ENCODE measurements at places on chromosomes 5 and 9.
A peak's percentile ranks its signal among the peaks of the same experiment; 100 is the strongest.

DNA sequence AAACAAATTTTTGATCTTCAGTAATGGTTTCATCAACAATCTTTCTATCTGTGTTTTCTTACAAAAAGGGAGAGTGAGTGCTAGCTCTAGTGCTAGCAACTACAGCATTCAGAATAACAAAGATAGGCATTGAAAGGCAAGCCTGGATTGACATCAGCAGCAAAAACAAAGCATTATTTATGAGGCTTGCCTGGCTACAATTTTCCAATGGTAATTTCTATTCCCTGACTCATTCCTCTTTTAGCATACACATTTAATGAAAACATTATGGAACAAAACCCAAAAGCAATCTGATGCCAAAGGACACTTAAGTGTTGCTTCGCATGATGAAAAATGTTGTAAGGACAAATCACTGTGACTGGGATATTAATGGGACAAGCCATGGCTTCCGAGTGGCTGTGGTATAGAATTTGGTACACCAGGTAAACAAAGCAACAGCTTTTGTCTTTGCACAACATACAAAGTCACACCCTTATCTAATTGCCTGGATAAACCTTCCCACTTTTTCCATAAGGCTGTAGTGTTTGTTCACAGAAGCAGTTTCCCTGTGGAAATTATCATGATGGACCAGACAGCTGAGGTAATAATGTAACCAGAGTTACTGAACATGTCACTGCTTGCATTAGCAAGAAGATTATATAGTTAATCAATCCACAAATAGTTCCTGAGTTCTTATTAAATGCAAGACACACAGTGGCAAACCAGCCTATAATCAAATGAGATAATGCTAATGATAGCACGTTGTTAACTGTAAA, 179.8 kb upstream of the EDIL3 start:
- DNase-seq: no peak

DNA sequence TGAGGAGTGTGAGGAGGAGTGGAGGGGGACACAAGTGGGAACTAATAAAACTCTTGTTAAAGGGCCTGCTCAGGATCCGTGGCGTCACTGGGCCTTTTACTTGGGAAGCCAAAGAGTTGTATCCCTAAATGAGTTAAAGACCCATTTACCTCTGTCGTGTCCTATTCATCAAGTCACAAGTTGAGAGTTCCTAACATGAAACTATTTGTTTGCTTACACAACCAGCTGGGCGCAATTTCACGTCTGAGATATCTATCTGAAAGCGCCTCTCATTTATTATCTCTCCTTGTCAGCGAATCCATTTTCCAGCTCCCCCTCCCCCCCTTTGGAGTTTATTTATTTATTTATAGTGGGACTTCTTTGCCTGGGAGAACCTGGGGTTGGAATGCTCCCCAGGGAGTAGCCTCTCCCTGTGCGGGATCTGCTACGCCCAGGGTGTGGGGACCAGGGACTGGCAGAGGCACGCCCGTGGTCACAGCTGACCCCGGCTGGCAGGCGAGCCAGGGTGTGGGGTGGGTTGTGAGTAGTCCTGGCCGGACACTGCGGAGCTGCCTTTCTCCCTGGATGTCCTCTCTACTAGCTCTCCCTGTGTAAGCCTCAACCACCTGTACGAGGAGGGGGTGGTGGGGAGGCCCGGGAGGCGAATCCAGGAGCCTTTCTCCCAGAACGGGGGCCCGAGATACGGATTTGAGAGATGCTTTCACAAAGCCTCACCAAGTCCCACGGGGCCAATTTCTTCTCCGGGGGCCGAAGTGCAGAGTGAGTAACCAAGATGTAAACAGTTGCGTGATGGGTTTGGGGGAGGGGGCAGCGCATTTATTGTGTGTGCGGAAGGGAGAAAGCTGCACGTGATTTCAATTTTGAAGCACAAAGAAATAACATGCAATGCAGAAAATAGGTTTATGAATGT, 15.3 kb downstream of the NR2F1 start:
- no peak for DNase-seq

GRCh38 chr5:120007598-120007997, 378.2 kb downstream of the FAM170A start:
- DNase-seq: no peak

- DNase-seq: no peak
These were observed 32.9 kb downstream of the RALGPS1 start for GRCh38 chr9:126947529-126947928.

DNA sequence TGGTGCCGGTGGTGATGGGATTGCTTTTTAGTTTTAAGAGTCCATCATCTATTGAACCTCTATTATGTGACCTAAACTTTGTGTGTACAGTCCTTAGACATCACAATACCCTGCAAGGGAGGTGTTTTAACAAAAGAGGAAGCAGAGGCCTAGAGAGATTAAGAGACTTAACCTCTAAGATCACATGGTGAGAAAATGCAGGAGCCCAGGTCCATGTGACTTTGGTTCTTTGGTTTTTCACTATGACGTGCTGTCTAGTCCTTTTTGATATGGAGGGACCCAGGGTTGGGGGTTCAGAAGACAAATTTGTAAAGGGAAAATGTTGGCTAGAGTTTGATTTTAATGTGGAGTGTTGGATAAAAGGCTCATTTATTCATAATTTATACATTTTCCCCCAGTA, 34.1 kb upstream of the TRMT10B start:
- no peak for DNase-seq

GRCh38 chr5:143319437-143320227, 83.9 kb downstream of the NR3C1 start:
- no peak for DNase-seq

DNA sequence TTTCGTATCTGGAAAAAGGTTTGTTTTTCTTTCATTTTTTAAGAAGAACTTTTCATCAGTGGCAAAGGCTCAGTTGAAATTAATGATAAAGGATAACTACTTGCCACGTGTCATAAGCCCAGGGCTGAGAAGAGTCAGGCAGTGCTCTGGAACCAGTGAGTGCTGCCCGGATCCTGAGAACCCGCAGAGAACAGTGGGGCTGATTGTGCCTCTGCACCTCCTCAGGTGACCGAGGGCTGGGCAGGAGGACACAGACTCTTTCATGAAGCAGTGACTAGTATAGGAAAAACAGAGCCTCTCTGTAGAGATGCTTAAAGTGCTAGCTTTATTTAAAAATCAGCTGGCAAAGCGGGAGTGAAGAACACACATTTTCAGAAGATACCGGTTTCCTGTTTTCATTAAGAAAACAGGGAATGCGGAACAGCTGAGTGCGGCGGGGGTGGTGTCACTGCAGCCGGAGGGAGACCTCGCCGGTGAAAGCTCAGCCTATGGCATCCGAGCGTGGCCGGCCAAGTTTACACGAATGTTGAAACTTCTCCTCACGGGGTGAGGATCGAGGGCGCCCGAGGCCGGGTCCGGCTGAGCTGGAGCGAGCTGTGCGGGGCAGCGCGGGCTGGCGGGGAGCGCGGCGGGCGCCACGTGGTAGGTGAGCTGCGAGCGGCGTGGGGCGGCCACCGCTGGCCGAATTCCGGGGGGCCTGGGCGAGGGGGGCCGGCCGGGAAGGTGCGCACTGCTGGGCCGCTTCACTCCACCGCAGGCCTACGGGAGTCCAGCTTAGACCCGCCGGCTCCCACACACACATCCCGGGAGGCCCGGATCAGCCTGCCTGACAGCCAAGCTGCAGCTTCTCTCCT, 134.7 kb upstream of the DMRT1 start:
- DNase-seq: peak; percentile 5

- DNase-seq: no peak
These were observed 19.4 kb upstream of the RHOBTB3 start for GRCh38 chr5:95711501-95712346.

DNA sequence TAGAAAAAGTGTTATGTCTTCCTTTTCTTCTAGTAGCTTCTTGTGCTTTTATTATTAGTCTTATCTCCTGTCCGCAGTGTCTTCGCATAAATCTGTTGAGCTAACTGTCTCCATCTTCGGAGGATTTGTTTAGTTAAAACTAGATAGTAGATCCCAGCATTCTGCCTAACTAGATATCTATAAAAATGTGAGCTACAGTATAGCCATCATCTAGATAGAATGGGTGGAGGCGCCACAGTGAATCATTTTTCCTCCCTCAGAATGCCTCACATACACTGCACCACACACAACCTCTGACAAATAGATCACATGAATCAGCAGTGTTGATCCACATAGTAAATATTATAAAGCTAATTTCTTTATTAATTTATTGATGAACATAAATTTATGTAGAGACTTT, 220.3 kb upstream of the GAS1 start:
- no peak for DNase-seq

DNA sequence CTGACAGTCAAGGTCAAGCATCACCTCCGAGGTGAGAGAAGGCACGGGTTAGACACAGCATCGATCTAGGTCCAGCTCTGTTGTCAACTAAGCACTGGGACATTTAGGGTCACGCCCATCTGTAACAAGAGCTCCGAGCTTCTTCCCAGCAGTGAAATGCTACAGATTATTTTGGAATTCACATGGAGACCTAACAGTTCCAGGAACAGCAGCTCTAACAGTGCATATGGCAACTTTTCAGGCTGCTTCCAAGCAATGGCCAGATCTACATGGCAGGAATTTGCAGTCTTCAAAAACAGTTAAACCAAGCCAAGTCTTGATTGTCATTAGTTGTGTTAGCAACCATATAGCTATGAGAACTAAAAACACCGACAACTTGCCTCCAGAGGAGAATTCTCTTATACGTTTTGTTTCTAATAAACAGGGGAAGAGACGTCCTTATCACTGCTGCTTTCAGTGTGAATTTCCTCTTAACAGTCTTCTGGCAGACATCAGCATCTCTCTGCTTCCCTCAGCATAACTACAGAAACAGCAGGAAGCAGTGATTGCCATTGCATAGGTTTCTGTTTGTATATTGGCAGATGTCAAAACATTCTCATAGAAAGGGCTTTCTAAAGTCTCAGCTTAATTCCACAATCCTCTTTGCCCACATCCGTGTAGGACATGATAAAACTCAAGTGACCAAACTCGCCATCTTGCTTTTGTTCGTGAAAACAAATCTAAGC, 242.1 kb upstream of the DAPK1 start:
- DNase-seq: no peak

- DNase-seq: no peak
These were observed 25.2 kb upstream of the BASP1 start for GRCh38 chr5:17192191-17192590.

DNA sequence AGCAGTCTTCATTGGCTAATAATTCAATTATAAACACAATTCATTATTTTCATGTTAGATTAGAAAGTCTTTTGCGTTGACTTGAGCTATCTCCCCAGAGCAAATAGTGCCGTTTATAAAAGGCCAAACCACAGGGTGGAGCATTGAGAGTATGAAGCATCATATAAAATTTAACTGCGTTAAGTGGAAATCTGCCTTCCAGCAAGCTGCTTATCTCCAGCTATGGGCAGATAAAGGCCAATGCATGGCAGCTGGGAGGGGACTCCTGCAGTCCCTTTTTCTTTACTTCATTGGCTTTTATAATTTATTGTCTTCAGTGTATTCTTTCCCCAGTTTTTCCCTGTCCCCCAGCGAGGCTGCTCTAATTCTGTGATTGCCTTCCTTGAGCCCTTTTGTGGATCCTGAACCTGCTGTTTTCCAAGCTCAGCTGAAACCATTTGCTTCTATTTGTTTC, 113.7 kb downstream of the TMEM232 start:
- no peak for DNase-seq

GRCh38 chr5:110288766-110289511, 437.5 kb downstream of the TMEM232 start:
- DNase-seq: no peak

- DNase-seq: no peak
These were observed 1.4 kb downstream of the DOK3 start for GRCh38 chr5:177508221-177508611.

GRCh38 chr5:123365156-123365555, 58.0 kb downstream of the CEP120 start:
- DNase-seq: no peak
